ENCODE measurements at places on chromosomes 13 and 19.

DNA sequence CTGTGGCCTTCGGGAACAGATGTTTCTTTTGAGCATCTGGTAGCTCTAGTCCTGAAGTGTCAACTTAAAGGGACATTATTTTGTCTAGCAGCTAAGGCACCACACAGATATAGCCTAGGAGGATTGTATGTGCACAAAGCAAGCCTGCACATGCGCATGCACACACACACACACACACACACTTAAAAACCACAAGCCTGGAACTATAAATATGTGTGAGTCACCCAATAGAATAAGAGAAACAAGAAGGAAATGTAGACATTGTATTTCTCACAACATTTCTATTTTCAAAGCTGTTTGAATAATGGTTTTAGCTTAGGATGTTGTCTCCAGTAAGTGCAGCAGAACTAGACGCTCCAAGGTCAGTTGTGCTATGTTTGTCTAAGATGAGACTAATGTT, 516.5 kb downstream of the SUCLA2 start:
- no peak overlapping the region for H3K4me3 ChIP-seq
- DNase-seq = no peak
- no peak overlapping the region for H3K27ac ChIP-seq
- H3K27me3 ChIP-seq = no peaks in the 10 kb centered on the region

DNA sequence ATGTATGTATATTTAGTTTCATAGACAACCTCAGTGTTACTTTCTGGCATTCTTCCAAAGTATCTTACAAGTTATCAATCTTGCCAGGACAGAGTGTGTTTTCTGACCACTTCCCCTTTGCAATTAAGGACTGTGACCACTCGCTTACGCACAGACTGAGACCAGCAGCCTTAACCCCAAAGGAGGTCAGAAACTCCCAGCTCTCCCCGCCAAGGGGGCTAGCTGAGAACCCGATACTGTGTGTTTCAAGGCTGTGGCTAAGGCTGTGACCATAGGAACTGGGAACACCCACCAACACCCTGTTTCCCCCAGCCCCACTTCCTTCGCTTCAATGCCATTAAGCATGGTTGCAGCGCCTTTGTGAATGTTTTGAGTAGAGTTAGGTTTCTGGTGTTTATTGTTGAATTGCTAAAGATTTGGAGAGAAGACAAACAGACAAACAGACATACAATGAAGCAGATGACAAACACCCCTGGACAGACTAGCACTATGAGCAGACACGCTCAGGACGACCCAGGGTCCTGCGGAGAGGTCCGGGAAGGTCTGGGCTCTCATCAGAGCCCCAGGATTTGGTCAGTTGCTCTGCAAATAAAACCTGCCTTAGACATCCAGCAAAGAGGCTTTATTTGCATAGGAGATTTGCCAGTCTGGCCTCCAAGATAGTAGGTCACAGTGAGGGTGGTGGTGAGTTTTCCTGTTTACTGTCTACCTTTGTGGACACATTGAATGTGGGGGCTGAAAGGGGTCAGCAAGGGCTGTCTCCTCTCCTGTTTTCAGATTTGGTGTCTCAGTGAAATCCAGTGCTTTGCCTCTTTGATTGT, 25.0 kb upstream of the TNFSF11 start:
- H3K27me3 ChIP-seq = no peaks in the 10 kb centered on the region
- DNase-seq = no peak
- H3K36me3 ChIP-seq = no peaks in the 10 kb centered on the region

DNA sequence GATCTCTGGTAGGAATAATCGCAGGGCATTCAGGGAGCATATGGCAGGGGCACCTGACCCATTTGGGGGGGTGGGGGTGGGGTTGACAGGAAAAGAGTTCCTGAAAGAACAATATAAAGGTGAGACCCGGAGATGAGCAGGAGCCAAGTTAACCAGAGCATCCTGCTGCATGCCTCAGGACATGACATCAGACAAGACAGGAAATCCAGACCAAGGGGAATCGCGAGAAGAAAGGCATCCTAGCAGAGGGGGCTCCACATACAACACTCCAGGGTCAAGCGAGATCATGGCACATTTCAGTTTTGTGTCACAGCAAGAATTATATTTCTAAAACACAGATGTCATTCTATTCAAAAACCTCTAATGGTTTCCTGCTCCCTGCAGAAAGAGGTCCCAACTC, 393.1 kb downstream of the COG6 start:
- no peaks in the 10 kb centered on the region for H3K36me3 ChIP-seq
- no peaks in the 10 kb centered on the region for H3K4me1 ChIP-seq
- no peaks in the 10 kb centered on the region for H3K27me3 ChIP-seq
- no peak for DNase-seq
- H3K4me3 ChIP-seq = no peak overlapping the region
- H3K27ac ChIP-seq = no peak overlapping the region

DNA sequence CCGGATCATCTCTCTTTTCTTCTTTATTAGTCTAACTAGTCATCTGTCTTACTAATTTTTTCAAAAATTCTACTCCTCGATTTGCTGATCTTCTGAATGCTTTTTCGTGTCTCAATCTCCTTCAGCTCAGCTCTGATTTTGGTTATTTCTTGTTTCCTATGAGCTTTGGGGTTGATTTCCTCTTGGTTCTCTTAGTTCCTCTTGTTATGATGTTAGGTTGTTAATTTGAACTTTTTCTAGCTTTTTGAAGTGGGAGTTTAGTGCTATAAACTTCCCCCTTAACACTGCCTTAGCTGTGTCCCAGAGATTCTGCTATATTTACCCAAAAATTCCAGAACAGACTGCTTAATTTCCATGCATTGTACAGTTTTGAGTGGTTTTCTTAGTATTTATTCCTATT, 3.4 kb downstream of the FCAR start:
- peaks cover 86% of the 10 kb centered on the region for H3K27me3 ChIP-seq
- no peaks in the 10 kb centered on the region for H3K36me3 ChIP-seq
- H3K27ac ChIP-seq = no peak overlapping the region

DNA sequence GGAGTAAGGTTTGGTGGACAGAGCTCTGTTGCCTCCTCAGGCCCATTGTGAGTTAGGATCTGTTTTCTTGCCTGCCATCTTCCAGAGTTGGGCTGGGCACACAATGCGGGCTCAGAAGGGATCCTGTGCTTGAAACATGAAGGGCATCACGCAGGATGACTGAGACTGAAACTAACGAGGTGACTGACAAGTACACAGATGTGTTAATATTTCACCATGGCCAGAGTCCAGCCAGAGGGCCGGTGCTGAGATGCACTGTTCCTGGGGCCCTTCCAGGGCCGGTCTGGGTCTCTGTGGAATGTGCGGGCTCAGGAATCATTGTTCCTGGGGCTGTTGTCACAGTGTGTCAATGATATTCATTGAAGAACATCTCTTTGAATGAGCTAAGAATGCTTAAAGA, 163.7 kb downstream of the URI1 start:
- no peak for DNase-seq
- H3K27ac ChIP-seq = no peak overlapping the region
- H3K36me3 ChIP-seq = no peaks in the 10 kb centered on the region
